ENCODE measurements at places on chromosomes 1 and 21. TPM values are rescaled to one million over a fixed set of nuclear protein-coding genes. Genes with fewer than 3 reads are reported as not detected.

- DNase-seq, result no peak
Measured at GRCh38 chr1:229942501-229942900, 124.5 kb upstream of the GALNT2 start.

- DNase-seq, result peak; percentile 16
Measured at GRCh38 chr1:91511386-91511785, 10.7 kb downstream of the CDC7 start.

CSF3R gene
- total RNA-seq, result 0.32 TPM

S100A6 gene
- 1,633 TPM for total RNA-seq

- DNase-seq, result no peak
Measured at GRCh38 chr1:112882271-112882744, 73.7 kb downstream of the SLC16A1 start.

NBPF26 gene
- 15.8 TPM for total RNA-seq

- no peak for DNase-seq
Measured at GRCh38 chr1:94271373-94271772, 34.0 kb upstream of the ARHGAP29 start.

DNA sequence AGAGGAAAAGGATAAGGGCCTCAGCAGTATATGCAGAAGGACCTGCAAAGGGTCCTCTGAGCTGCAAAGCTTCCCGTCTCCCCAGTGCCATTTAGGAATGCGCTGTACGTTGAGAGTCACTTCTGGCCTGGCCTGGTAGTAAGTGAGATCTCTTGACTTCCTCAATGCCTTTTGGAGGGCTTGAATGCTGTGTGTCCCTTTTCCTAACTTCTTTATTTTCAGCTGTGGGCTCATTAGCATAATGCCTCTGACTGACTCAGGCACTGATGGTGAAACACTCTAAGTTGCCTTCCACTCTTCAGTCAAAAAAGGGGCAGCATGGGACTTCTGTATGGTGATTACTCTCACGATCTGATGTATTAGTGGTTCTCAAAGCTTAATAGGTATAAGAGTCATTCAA is 49.9 kb downstream of the XCL1 start:
- no peak for DNase-seq

DNA sequence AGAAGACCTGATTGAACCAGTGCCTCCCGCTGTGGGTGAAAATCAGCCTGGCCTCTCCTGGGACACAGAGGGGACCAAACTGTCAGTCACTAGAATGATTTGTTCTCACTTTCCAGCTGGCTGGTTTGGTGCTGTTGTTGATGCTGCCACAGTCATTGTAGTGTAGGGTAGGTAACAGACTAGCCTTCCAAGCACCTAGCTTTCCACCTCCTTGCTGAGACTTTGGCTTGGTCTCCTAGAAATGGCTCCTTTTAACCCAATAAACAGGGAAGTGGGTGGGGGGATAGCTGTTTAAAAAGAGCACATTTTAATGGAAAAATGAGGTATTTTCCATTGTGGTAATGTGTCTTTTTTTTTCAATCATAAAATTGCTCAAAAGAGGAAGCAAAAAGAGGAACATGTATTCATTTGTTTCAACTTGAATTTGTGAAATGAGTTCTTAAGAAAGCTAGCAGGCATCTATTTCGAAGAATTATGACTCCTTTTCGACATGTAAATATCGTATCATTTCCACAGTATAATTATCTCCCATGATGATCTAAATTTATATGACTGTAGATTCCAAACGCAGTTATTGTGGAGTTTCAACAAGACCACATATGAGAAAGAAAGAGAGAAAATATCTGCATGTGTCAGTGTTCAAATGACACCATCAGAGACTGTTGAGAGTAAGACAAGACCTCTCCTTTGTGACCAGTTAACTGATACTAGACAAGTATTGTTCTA is 190.1 kb downstream of the HLX start:
- no peak for DNase-seq

- DNase-seq, result no peak
Measured at GRCh38 chr1:151523326-151523725, 12.1 kb downstream of the CGN start.

- no peak for DNase-seq
Measured at GRCh38 chr1:155809088-155809487, 47.9 kb downstream of the GON4L start.

DNA sequence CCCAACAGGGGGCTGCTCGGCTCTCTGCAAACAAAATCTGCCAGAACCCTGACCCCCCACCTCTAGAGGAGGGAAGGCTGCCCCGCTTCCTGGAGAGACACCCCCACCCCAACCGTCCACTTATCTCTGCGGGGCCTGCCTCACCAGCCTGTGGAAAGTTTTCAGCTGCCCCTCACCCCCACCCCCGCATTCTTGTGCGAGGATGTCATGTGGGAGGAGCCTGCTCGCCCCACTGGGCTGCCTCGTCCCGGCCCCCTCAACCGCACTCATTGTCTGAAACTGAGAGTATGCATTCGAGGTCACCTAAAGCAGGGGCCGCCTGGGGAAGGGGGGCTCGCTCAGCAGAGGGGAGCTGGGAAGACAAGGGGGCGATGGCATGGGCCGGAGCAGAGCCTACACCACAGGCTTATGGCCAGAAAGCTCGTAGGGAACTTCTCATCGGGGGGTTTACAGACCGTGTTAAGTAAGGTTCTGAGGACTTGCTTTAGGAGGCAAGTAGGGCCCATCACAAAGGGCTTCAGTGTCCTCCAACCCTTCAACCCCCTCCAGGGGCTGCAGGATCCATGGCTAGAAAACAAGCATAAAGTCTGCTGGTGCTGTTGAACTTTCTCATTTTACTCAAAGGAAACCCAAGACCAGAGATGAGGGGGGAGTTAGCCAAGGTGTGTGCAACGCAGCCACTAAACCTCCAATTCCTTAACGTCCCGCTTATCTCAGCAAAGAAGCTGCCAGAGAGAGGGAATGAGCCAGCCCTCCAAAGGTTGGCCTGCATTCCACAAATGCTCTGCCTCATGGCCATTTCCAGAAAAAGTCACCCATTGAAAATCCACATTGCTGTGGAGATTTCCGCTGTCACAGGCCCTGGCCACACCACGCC is 9.4 kb downstream of the EPHA2 start:
- no peak for DNase-seq

ST6GALNAC5 gene
- 1.2 TPM for total RNA-seq

CHRNB2 gene
- total RNA-seq, result not detected

- no peak for DNase-seq
Measured at GRCh38 chr21:45598666-45599065, 44.9 kb upstream of the PCBP3 start.

GRCh38 chr1:33392639-33393038 is 38.3 kb downstream of the PHC2 start:
- no peak for DNase-seq

Measured in HCT116 (cell line).